Stimulated activated CD8-positive, alpha-beta memory T cell treated with anti-CD3 and anti-CD28 coated beads, Interleukin-7, amount 100 ng/mL, for 4 hours (primary cell): ENCODE measurements at places on chromosomes 5 and 9.

DNA sequence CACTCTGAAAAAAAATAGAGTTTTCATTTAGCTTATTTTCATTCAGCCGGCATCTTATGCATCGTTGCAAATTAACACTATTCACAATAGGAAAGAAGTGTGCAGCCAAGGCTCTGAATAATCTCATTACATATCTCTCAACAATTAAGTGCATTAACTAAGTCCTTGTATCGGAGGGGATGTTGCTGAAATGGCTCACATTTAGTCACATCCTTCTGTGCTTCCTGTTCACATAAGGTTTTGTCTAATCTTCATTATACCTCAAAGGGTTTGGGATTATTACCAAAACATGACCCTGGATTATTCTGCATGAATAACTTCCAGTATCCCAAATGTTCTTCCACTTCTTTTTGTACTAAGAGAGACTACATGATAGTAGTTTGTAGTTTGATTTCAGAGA lies 278.0 kb upstream of the GRIA1 start:
- DNase-seq: no peak

DNA sequence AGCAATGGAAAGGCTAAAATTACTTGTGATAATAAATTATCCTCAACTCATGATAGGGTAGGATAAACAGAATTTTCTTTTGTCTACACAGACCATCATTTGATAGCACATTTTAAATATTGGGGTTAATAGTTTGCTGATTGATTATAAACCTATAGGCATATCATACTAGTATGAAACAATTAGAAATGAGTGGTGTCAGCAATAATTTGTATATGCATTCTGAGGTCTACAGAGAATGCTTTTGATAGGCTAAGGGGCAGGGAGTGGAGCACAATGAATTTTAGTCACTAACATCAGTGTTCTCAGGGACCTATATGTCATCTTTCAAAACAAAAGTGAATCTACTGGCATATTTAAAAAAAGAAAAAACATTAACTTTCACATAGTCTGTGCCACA lies 27.8 kb upstream of the NADK2 start:
- no peak for DNase-seq

- no peak for DNase-seq
Observed at GRCh38 chr9:120413121-120414048, 166.6 kb downstream of the CDK5RAP2 start.

- DNase-seq: no peak
Observed at GRCh38 chr5:54243483-54244080, 66.8 kb downstream of the ARL15 start.

- DNase-seq: no peak
Observed at GRCh38 chr9:131918481-131918880, 161.2 kb downstream of the MED27 start.

DNA sequence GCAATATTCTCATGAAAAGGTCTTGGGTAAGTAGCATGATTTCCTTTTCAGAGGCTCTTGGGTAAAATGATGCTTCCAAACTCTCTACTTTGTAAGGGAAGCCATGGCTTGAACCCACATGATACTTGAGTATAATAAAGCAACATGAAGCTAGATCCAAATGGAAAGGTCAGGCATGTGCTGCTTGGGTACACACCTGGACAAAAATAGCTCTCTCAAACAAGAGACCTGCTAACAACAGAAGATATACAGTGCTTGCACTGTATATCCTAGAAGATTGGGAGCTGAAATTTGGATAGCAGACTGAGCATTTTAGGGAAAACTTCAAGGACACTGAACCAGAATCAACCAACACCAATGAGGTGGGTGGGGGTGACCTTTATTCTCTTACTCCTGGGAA lies 40.2 kb downstream of the NMUR2 start:
- DNase-seq: no peak

DNA sequence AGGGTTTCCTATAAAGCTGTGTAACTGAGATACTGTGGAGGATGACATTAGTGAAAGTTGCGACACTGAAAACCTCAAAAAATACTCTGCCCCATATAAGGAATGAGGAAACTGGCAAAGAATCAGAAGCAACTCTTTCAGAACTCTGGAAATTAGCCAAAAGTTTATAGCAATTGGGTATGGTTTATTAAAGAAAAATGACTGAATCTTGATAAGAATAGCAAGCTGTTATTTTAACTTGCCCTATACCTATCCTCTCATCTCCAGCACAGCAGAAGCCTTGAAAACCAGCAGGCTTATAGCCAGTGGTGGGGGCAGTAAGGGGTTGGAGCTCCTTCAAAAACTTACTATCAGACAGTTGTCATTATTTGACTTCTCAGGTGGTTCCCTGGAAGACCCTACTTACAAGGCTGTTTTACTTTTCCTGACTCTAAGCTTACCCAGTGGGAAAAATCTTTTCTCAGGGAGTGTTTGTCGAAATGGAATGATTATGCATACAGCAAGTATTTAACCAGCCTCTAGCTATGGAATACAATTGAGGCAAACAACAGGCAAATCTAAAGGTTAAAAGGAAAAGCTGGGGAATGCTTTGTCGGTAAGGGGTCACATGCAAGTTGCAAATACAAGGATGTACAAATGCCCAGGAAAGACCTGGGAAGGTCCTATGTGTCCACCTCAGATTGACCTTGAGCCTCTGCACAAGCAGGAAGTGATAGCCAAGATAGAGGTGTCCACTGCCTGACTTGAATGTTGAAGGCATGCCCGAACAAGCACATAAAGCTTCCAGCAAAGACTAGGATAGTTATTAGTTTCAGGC lies 21.0 kb upstream of the FAM151B start:
- DNase-seq: no peak

DNA sequence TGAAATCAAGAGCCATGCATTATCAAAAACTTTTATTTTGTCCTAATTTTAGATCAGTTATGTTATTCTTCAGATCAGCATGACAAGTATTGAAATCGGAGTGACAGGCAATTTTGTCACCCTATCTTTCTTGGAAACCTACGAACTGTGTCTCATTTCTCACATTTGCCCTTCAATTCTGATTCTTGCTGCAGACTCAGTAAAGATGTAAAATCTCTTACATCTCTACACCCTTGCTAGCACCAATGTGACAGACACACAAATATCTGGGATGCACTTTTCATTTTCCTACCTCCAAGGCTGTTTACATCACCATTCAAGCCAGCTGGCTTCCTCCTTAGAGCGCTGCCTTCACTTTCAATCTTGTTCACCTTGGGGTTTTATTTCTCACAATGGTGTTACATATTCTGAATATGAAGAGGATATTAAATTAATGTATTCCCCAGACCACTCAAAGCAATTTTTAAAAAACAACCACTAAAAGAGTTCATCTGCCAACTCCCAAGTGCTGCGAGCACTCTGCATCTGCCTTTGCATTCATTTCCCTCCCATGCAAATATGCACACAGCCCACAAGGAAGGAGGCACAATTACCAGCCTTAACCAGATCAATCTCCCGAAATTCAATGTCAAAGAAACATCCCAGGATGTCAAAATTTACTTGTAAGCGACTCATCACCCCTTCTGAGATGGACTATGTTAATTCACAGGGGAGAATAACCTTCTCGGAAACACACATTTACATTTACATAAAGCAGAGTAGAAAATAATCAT lies 164.3 kb downstream of the ENC1 start:
- no peak for DNase-seq

GRCh38 chr5:5005353-5005752 lies 134.8 kb upstream of the ADAMTS16 start:
- DNase-seq: no peak

- no peak for DNase-seq
Observed at GRCh38 chr5:64018966-64019365, 56.7 kb upstream of the HTR1A start.

GRCh38 chr9:113506090-113506589 lies 42.6 kb downstream of the RGS3 start:
- no peak for DNase-seq

- no peak for DNase-seq
Observed at GRCh38 chr9:28329323-28329722, 756.0 kb upstream of the C9orf72 start.

DNA sequence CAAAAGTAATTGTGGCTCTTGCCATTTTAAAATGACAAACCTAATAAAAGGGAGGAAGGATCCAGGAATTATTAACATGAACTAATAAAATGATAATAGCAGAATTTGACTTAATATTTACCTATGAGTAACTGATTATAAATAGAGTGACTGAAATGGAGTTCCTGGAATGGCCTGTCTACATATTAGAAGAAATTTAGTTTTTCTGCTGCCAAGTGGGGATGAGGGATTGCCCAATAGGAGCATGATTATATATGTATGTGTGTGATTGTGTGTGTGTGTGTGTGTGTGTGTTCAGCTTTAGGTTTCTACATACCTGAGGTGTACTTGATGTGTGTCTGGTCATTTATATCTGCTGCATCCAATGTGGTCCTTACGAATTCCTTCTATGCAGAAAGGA lies 36.6 kb upstream of the ITGA1 start:
- DNase-seq: no peak

- DNase-seq: peak; percentile 1
Observed at GRCh38 chr5:159051421-159052282, 48.1 kb downstream of the EBF1 start.

DNA sequence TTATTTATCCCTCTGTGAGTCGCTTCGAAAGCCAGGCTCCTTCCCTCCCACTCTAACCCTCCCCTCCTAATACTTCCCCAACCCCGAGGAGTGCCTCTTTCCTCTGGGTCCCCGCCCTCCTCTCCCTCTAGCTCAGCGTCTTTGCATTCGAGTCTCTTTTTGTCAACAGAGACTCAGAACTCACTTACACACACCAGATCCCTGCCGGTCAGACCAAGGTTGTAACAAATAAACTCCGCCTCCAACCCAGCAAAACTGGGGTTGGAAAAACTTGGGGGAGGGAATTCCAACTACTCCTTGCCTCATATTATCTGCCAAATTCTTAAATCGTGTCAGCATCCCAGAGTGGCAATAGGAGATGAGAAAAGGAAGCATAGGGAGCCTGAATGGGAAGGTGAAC lies at the start of gene HTR1A:
Gene HTR1A, minus strand, starts transcription at position 167 of the 400 bp plus-strand sequence. CDS start 726 bp downstream, outside the sequence.
- DNase-seq: no peak

GRCh38 chr5:146283344-146283761 lies 55.3 kb upstream of the POU4F3 start:
- no peak for DNase-seq

DNA sequence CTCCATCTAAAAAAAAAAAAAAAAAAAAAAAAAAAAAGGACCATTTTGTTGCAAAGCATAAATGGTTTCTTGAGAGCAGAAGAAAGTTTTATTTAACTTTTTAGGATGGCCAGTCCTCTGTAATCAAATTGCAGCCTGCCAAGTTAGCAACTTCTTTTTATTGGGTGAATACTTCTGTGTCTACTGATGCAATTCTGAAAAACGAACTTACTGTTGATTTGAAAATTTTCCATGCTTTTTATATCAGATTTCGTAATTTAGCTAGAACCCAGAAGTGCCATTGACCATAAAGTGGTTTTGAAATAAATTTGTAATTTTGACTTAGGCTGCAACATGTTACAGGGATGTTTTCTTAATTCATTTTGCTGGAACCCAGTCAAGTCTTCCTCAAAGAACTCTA lies 269.1 kb upstream of the ACTBL2 start:
- DNase-seq: no peak

- no peak for DNase-seq
Observed at GRCh38 chr9:110130211-110130610, 77.7 kb downstream of the C9orf152 start.

DNA sequence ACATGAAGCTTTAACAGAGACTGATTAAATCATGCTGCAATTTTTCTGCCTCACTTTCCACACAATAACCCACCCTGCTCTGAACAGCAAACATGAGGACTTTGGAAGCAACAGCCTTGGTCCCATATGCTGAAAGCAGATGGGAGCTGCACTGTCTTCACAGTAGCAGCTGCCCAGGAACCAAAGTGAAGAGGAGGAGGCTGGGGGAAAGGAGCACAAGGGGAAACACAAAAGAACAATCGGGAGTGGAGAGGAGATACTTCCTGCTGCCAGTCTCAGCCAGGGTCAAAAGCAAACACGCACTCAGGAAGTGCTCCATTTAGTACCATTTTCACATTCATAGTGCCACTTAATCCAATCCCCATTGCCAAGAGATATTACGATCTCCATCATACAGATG lies 183.3 kb upstream of the PUM3 start:
- no peak for DNase-seq

GRCh38 chr5:90843443-90843842 lies 284.8 kb downstream of the ADGRV1 start:
- no peak for DNase-seq

DNA sequence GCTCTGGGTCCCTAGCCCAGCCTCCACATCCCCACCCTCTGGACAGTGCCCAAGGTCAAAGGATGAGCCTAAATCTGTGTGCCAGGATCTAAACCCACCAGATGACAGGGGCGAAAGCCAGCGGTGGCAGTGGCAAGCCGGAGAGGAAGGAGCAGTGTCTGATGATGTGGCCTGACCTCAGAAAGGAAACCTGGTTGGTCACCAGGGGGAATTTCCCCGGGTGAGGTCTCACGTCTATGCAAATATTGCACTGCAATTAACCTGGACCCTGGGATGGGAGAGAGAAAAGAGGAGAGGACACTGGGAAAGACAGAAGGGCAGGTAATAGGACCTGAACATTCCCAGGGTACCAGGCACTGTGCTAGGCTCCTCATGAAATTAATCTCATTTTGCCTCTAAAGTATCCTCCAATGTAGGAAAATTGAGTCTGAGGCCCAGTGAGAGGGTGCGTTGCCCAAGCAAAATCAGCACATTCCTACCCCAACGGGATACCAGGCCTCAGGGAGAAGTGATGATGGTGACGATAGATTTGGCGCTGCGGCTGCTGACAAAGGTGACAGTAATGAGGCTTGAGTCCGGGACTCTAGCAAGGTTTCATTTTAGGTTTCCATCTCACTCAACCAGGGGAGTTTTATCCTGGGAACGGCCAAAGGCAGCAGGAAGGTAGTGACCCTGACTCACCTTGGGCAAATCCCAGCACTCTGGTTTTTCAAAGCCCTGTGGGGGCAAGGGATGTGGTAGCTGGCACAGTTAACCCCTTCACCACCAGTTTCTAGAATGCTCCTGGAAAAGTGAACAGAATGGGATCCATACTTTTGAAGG lies 13.4 kb upstream of the TNIP1 start:
- peak; percentile 57 for DNase-seq

- DNase-seq: no peak
Observed at GRCh38 chr5:56527174-56527573, 288.2 kb upstream of the MAP3K1 start.

DNA sequence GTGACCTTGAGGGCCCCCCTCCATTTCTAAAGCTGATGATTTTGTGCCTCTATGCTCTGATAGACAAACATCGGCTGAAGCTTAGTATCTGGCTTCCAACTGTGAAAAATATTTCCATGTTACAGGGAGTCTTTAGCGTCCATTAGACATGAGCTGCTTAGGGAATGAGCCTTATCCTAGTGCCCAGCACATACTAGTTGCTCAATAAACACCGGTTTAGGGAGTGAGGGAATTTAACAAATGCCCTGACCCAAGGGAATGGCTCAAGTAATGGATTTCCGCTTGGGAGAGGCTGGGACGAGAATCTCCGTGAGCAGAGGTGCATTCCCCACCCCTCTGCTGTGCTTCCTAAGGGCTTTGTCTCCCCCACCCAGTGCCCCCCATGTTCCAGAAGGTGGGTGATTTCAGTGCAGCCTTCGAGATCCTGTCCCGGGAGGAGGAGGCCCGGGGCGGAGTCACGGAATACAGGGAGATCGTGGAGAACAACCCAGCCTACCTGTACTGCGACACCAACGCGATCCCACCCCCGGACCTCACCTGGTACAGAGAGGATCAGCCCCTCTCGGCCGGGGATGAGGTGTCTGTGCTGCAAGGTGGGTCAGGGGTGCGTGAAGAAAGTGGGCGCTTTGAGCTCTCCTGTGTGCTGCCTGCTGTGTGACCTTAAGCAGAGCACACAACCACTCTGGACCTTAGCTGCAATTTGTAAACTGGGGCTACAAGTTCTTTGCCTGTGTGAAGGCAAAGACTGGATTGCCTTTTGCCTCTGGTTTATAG lies 65.7 kb upstream of the ASS1 start:
- DNase-seq: no peak
